ENCODE measurements at places on chromosomes 7 and 10.

GRCh38 chr10:102419269-102420180 lies 940 bp upstream of the PSD start:
- DNase-seq, result no peak

- DNase-seq, result no peak
These were observed 21.0 kb downstream of the IL15RA start for GRCh38 chr10:5956146-5956936.

GRCh38 chr7:55539380-55539779 lies 32.9 kb downstream of the VOPP1 start:
- no peak for DNase-seq

- DNase-seq, result no peak
These were observed 1214.4 kb upstream of the C7orf33 start for GRCh38 chr7:147376192-147376591.

GRCh38 chr10:72744566-72744965 lies 52.6 kb downstream of the MCU start:
- no peak for DNase-seq

DNA sequence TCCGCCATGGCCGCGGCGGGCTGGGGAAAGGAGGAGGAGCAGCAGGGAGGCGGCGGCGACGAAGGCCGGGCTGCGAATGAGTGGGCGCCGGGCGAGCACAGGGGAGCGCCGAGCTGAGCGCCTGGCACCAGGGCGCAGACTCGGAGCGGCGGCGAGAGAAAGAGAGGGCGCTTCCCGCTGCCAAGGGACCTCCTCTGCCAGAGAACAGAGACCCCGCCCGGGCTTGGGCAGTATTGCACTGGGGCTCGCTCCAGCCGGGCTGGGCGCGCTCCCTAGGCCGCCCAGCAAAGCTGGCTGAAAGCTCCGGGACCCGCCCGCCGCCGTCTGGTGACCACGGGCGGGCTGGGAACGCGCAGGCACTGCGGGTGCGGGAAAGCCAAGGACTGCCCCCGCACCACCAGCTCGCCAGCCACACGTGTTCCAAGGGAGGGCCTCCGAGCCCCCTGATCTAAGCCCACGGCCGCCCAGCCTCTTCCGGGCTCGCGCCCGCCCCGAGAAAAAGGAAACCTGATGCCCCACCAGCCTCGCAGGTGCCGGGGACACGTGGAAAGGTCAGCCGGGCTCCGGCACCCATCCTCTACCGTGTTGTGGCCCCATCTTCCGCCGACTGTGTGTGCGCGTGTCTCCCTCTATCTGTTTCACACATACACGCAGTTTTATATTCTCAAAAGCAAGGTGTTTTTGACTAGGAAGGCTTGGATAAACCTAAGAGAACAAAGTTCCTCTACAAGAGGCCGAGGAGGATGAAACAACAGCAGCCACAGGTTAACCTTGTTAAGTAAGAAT lies at the start of gene CCDC6:
TSS of gene CCDC6 (minus strand) at position 140 of the 786 bp plus-strand sequence. CDS start at position 8, 132 bp downstream.
- DNase-seq, result peak; percentile 88

DNA sequence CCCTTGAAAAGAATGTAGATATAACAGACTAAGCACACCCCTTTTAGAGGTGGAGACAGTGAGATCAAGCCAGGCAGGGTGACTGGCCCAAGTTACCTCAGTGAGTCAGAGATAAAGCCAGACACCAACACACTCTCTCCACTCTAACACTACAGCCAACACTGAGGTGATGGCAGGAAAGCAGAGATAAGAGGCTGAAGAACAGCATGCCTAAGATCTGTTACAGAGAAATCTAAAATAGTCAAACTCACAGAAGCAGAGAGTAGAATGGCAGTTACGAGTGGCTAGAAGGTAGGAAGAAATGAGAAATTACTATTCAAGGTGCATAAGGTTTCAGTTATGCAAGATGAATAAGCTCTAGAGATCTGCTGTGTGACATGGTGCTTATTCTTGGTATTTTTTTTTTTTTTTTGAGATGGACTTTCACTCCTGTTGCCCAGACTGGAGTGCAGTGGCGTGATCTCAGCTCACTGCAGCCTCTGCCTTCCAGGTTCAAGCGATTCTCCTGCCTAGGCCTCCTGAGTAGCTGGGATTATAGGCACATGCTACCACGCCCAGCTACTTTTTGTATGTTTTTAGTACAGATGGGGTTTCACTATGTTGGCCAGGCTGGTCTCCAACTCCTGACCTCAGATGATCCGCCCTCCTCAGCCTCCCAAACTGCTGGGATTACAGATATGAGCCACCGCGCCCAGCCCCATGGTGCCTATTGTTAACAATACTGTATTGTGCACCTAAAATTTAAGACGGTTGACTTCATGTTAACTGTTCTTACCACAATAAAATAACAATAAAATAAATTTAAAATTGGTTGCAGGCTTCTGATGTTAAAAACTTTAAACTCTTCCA lies 28.7 kb downstream of the ICA1 start:
- no peak for DNase-seq

DNA sequence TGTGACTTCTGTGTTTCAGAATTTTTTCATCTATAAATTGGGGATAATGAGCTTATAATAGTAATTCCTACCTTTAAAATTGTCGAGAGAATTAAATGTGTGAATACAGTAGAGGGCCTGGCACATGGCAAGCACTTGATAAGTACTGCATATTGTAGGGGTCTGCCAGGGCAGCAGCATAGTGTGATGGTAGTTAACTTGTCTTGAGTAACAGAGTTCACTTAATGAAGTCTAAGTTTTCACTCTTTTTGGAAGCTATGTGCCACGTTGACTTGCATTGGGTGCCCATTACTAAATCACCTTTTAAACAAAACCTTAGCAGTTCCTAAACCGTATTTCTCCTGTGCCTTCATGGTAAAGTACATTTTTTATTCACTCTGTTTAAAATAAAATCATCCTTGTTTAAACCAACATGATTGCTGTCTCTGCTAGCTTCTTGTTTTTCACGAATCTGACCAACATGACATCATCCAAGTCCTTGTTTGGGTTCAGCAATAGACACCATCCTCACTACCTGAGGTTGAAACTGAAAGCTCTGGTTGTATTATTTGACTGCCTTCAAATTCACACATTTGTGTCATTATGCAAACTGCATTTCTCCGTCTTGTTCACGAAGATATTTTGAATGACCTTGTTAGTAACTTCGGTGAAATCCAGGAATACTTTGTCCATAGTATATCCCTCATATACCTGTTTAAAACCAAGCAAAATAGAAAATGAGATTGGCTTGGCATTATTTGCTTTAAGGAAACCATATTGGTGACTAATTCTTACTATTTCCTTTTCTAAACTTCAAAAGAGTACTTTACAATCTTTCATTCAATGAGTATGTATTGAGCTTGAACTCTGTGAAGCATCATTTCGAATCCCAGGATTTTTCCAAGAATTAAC lies 340.2 kb downstream of the SUGCT start:
- no peak for DNase-seq

GRCh38 chr7:40297741-40298311 lies 163.0 kb downstream of the SUGCT start:
- DNase-seq, result no peak

DNA sequence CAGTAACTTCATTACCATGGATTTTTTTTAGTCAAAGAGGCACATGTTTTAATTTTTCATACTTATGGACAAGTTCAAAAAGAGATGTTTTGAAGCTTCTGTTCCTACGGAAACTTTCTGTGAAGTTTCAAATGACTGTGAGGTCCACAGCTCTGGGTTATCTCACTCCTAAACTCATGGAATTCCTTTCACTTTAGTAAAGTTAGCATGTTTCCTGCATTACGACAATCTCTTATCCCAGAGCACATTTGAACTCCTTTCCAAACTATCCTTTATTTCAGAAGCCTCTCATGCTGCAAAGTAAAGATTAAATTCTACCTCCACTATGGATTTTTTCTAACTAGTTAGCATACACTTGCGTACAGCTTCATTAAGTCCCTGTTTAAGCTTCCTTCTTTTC lies 15.3 kb upstream of the ADD3 start:
- DNase-seq, result no peak

Data from stimulated activated CD4-positive, alpha-beta T cell treated with anti-CD3 and anti-CD28 coated beads, Interleukin-12 subunit alpha, Interleukin-12 subunit beta, amount 100 ng/mL, for 24 hours (primary cell).